Inflammatory macrophage (primary cell): ENCODE measurements at places on chromosomes 2 and 18.

DNA sequence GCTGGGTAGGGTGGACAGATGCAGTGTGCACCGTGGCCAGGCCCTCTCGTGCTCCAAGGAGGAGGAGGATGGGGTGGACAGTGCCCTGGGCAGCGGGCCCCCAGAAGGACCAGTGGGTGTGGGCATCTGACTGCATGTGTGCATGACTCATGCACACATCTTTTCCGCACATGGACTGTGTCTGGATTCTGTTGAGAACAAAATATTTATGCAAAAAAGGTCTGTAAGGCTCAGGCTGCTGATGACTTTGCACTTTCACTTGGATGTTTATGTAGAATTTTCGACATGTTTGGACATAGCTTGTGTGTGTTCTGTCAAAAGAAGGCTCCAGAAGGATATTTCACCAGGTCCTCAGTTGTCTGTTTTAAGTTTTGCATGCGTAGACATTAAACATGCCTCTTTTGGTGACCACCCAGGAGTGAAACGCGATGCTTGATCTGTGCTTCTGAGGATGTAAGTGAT, 45.6 kb downstream of the MTCL1 start:
- DNase-seq, result peak; percentile 13

- no peak for DNase-seq
Measured at GRCh38 chr2:8368463-8368862, 313.4 kb upstream of the ID2 start.

- DNase-seq, result no peak
Measured at GRCh38 chr2:241937297-241937696, 67.8 kb downstream of the RTP5 start.

DNA sequence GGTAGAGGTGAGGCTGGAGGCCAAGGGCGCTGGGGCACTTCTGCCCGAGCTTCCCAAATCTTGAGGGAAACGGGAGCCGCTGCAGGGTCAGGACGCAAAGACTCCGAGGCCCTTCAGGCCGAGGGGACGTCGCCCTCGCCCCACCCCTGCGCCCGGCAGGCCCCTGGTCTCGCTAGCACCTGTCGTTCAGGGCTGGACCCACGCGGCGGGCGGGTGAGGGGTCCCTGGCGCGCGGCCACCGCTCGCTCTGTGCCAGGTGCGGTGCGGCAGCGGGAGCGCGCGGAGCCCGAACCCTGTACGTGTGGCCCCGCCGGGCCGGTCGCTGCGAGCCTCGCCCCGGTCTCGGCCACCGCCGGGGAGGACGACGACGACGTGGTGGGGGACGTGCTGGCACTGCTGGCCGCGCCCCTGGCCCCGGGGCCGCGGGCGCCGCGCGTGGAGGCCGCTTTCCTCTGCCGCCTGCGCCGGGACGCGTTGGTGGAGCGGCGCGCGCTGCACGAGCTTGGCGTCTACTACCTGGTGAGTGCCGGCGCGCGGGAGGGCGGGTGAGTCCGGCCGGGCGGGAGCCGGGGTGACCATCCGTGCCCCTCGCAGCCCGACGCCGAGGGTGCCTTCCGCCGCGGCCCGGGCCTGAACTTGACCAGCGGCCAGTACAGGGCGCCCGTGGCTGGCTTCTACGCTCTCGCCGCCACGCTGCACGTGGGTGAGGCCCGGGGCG, 4.9 kb downstream of the ERFE start:
- no peak for DNase-seq

DNA sequence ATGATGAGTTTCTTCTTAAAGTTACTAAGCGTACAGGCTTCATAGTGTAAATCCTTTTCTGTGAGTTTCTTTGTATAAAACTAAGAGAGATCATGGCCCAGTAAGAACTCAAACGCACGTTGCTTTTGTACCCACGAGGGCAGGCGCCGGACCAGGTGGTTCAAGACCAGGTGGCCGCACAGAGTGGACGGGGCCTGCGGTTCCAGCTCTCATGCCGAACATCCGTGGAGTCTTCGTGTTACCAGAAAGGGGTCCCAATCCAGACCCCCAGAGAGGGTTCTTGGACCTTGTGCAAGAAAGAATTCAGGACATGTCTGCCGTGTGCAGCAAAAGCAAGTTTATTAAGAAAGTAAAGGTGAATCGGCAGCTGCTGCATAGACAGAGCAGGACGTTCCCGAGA, 53.0 kb downstream of the KCNG2 start:
- DNase-seq, result no peak

- peak; percentile 48 for DNase-seq
Measured at GRCh38 chr2:135800513-135801460, 36.2 kb downstream of the LCT start.
